ENCODE measurements at places on chromosomes 16 and 17.

DNA sequence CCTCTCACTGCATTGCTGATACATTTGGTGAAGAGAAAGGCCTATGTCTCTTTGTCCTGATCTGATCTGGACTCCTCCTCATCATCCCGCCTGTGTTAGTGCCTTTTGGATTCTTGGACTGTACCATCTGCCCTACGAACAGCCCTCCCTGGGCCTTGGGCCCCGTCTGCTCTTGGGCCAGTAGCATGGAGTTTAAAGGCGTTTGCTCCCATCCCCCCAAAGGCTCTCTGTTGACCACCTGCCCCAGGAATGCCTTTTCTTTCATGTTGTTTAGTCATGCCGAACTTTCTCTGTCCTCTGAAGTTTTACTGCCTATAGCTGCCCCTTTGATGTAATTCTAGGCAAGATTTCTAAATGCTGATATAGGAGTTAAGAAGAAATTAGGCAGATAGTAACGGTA is 30.9 kb upstream of the MEAK7 start:
- no peak for DNase-seq

DNA sequence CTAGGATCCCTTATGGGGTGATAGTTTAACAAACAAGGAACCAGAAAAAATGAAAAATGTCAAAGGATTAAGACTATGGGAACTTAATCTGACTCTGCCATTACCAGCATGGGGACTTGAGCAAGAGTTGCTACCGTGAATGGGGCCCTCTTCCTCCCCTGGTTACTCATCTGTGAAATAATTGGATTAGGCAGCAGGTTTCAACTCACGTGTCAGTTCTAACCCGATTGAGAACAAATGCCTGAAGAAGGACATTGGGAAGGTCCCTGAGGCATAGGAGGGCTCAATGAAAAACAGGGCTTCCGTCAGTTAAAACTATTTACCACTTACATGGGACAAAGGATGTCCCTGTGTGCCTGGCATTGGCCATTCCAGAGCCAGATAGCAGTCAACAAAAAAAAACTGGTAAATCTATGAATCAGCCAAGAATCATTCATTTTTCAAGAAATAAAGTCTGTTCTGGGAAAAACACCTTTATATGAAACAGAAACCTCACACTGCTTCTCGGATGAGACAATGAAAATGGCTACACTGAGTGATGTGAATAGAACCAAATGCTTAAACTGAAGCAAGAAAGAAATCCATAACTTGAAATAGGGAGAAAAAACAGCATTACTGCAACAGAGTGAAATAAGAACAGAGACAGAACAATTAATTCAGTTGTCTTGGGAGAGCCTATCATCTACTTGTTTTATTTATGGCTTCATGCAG is 104.3 kb downstream of the ADAMTS18 start:
- DNase-seq: no peak

GRCh38 chr16:60727851-60728250 is 1308.4 kb downstream of the CDH8 start:
- DNase-seq: no peak

- no peak for DNase-seq
Measured at GRCh38 chr16:83059237-83059636, 432.5 kb downstream of the CDH13 start.

- no peak for DNase-seq
Measured at GRCh38 chr17:81258292-81258691, 19.2 kb downstream of the NDUFAF8 start.

GRCh38 chr17:76382803-76383545 is 1.4 kb upstream of the SPHK1 start:
- peak; percentile 62 for DNase-seq

GRCh38 chr17:65885541-65886312 is 306.2 kb downstream of the CEP112 start:
- no peak for DNase-seq

DNA sequence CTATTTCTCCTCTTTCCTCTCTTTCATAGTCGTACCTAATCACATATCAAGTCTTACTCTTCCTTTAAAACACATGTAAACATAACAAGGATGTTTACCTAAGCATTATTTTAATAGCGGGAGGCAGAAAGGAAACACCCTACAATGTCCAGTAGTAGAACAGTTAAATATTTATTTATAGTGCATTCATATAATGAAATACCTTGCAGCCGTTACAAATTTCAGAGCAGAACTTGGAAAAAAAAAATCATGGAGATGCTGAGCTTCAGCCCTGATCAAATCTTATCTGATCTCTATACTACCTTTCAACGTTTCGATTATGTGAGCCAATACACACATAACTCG is 39.6 kb downstream of the GRB2 start:
- no peak for DNase-seq

DNA sequence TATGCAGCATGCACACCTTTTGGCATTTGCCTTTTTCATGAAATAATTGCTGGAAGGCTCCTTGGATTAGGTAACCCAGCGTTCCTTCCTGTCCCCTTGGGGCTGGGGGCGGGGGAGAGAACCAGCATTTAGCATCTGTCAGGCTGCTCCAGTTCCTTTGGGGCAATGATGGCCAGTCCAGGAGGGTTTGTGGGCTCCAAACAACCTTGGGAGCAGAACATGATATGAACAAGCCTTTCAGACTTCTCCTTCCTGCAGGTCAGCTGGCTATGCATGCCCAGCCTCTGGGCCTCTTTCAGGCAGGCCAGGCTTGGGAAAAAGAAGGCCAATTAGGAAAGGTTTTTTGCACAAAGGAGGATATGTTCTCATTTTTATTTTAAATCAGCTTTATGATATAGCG is 1.1 kb upstream of the SMTNL2 start:
- no peak for DNase-seq

DNA sequence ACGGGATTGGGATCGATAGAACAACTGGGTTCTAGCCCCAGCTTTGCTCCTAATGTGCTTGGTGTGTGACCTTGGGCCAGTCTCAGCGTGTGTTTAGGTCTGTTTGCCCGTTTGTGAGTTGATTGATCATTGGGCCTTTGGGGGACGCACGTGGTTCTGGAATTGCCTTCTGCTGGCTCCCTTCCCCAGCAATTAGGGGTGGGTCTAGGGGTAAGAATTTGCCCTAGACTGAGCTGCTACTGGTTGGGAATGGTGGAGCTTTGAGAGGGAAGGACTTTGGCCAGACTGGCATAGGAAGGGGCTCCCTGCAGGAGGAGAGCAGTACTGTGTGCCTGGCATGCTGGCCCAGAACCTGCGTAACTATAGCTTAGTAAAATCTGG is 1.5 kb downstream of the SPNS2 start:
- DNase-seq: no peak

- DNase-seq: no peak
Measured at GRCh38 chr17:79047291-79047920, 23.4 kb downstream of the C1QTNF1 start.

GRCh38 chr17:78899361-78900260 is 3.4 kb downstream of the CEP295NL start:
- no peak for DNase-seq

- DNase-seq: peak; percentile 49
Measured at GRCh38 chr16:82655072-82655714, 28.4 kb downstream of the CDH13 start.

DNA sequence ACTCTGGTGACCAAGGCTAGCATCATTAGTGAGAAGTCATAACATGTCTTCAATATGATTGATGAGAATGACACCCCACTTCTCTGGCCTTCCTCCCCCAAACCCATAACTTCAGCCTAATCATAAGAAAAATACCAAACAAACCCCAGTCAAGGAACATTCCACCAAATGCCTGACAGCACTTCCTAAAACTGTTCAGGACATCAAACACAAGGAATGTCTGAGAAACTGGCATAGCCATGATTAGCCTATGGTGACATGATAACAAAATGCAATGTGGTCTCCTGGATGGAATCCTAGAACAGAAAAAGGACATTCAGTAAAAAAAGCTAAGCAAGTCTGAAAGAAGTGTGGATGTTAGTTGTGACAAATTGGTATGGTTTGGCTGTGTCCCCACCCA is 24.7 kb upstream of the TBX4 start:
- DNase-seq: no peak

DNA sequence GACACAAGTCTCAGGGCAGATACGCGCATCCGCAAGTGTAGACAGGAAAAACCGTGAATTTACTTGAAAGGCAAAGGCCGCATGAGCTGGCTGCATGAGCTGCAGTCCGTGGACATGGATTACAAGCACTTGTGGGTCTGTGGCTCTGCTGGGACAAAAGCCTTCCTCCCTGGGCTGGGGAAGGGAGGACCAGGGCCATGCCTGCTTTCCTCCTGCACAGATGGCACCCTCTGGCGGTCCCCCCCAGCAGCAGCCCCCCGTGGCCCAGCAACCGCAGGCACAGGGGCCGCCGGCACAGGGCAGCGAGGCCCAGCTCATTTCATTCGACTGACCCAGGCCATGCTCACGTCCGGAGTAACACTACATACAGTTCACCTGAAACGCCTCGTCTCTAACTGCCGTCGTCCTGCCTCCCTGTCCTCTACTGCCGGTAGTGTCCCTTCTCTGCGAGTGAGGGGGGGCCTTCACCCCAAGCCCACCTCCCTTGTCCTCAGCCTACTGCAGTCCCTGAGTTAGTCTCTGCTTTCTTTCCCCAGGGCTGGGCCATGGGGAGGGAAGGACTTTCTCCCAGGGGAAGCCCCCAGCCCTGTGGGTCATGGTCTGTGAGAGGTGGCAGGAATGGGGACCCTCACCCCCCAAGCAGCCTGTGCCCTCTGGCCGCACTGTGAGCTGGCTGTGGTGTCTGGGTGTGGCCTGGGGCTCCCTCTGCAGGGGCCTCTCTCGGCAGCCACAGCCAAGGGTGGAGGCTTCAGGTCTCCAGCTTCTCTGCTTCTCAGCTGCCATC is 1.7 kb upstream of the MRPL12 start:
- no peak for DNase-seq

DNA sequence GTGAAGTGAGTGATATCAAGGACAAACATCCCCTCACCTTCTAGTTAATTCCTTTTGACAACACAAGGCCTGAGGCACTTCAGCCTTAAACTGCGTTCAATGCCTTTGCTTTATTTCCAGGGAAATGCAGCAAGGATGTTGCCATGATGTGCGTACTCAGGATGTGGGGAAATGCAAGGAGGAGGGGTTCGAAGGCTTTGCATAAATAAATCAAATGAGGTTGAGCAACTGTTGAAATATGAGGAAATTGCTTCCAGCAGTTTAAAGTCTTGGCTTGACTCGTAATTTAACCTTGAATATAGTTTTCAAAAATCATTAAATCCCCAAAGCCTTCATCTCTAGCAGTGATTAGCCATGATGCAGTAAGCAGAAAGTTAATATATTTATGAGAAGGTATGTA is 81.8 kb upstream of the CCL2 start:
- DNase-seq: no peak

- no peak for DNase-seq
Measured at GRCh38 chr17:3732210-3732621, 8.5 kb downstream of the HASPIN start.

- no peak for DNase-seq
Measured at GRCh38 chr17:57927048-57927723, 28.0 kb downstream of the CUEDC1 start.

DNA sequence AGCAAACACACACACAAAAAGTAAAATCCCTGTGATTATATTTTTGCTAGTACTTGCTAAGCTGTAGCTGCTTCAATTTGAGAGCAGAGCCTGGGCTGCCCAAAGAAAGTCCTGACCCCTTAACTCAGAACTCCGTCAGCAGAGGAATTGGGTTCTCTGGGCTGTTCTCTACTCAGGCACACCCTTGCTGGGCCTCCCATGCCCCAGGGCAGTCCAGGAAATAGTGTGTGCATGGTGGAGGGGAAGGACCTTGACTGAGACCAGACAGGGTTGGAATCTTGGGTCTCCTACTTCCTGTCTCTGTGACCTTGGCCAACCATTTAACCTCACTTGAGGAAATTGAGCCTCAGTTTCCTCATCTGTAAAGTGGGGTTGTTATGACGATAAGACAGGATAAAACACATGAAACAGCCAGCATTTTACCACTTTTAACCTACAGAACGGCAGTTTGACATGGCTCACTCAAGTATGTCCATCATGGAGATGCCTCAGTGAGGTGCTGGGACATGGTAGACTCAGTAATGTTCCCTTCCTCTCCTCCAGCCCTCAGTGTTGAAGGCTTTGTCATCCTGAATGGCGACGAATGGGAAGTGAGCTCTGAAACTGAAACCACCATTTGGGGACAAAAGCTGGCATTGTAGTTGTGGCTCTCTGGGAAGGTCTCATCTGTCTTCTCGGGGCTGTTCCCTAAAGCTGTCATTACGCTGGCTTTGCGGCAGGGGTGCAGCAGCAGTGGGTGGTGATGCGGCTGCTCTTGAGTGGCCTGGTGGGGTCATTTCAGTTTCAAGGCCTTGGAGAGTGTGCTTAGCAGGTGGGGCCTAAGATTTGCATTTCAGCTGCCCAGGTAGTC is 74.9 kb downstream of the CMIP start:
- DNase-seq: no peak

- DNase-seq: no peak
Measured at GRCh38 chr17:65434251-65434650, 127.2 kb downstream of the AXIN2 start.

- no peak for DNase-seq
Measured at GRCh38 chr17:834136-834535, 52.0 kb downstream of the MRM3 start.

- DNase-seq: no peak
Measured at GRCh38 chr16:73319737-73320136, 271.8 kb upstream of the ZFHX3 start.

DNA sequence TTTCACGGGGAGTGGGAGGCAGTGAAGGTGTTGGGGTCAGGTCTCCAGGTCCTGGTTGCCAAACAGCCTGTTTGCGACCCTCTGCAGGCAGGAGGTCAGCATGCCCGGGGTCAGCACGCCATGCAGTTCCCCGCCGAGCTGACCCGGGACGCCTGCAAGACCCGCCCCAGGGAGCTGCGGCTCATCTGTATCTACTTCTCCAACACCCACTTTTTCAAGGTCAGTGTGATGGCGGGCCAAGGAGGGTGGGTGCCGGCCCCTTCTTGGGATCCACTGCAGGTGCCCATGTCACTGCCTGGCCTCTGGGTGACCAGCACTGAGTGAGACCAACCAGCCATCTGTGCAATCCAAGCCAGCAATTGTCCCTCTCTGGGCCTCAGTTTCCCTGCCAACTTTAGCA is 21.3 kb downstream of the ADGRG5 start:
- DNase-seq: no peak

DNA sequence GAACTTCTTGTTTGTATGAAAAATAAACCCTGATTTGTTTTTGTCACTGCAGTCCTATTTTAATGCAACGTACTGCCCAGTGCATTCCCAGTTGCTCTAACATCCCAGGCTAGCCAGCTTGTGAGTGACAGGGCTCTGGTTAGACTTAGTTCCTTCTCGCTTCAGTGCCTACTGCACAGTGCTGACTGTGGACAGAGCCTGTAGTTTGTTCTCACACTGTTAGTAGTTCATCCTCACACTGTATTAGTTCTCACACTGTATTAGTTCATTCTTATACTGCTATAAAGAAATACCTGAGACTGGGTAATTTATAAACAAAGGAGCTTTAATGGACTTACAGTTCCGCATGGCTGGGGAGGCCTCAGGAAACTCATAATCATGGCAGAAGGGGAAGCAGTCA is 116.6 kb upstream of the SALL1 start:
- no peak for DNase-seq
